Naive B cell (primary cell): ENCODE measurements at places on chromosomes 16 and 17. TPM values are rescaled to one million over a fixed set of nuclear protein-coding genes. Genes with fewer than 3 reads are reported as not detected.
A peak's percentile ranks its signal among the peaks of the same experiment; 100 is the strongest.

The HIC1 gene
- polyA plus RNA-seq: not detected

The WSCD1 gene
- polyA plus RNA-seq: not detected

The NOXO1 gene
- polyA plus RNA-seq: not detected

The CHP2 gene
- polyA plus RNA-seq: not detected

DNA sequence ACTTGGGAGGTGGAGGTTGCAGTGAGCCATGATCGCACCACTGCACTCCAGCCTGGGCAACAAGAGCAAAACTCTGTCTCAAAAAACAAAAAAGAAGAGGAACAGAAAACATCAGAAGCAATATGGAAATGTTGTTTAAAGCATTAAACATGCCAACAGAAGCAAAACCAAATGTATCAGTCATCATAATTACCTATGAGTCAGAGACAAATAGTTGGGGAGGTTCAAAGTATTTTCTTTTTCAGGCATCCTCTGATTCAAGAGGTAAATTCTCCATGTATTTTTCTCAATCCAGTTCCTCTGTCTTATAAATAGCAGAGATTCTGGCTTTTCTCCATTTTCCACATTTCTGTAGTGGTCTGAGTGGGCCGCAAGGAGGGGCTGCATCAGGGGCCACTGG, 2.1 kb upstream of the TM4SF5 start:
- H3K4me3 ChIP-seq: no peak overlapping the region
- no peak for DNase-seq
- no peak overlapping the region for H3K27ac ChIP-seq
- H3K36me3 ChIP-seq: no peaks in the 10 kb centered on the region

DNA sequence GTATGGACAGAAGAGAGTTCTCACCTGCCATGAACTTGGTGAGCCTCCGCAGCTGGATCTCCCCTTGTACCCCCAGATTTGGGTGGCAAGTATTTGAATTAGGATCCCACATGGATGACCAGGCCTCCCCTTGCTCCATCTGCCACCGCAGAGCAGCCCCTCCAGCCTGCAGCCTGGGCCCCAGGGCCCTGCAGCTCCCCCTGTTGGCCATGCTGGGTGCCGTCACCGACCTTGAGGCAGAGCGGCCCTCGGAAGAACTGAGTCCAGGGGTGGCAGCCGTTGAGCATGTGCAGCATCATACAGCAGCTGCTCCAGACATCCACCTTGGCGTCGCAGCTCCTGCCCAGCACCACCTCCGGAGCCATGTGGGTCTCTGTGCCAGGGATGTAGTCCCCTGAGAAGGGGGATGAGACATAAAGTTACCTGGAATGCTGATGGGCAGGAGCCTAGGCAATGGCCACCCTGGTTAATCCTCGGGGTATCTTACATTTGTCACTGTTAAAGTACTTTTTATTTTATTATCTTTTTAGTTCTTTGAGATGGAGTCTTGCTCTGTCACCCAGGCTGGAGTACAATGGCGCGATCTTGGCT, 9.0 kb upstream of the SPATA32 start:
- no peaks in the 10 kb centered on the region for H3K27me3 ChIP-seq
- H3K4me1 ChIP-seq: no peaks in the 10 kb centered on the region
- DNase-seq: peak; percentile 28

The TEKT5 gene
- not detected for polyA plus RNA-seq

DNA sequence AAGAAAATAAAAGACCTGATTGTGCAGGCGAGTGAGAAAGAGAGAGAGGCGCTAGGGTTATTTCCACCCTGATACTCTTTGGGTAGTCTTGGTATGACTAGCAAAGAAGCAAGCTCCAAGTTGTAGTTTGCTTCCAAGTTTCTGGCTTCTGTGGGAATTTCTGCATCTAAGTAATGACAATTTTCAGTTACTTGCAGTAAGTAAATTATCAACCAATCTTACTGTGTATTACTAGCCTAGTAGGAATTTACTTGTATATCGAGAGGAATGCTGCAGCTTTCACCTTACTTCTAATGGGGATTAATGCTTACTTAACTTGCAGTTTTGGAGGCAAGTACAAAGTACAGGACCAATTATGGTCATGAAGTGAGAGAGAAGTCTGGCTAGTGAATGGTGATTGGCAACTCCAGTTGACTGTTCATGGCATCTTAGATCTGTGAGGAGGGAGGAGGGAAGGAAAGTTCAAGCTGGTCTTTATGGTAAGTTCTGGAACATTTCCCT, 31.9 kb downstream of the TENT4B start:
- no peak overlapping the region for H3K27ac ChIP-seq
- H3K36me3 ChIP-seq: no peaks in the 10 kb centered on the region
- no peaks in the 10 kb centered on the region for H3K27me3 ChIP-seq
- peaks cover 29% of the 10 kb centered on the region for H3K4me1 ChIP-seq
- no peak for DNase-seq
- no peak overlapping the region for H3K4me3 ChIP-seq

DNA sequence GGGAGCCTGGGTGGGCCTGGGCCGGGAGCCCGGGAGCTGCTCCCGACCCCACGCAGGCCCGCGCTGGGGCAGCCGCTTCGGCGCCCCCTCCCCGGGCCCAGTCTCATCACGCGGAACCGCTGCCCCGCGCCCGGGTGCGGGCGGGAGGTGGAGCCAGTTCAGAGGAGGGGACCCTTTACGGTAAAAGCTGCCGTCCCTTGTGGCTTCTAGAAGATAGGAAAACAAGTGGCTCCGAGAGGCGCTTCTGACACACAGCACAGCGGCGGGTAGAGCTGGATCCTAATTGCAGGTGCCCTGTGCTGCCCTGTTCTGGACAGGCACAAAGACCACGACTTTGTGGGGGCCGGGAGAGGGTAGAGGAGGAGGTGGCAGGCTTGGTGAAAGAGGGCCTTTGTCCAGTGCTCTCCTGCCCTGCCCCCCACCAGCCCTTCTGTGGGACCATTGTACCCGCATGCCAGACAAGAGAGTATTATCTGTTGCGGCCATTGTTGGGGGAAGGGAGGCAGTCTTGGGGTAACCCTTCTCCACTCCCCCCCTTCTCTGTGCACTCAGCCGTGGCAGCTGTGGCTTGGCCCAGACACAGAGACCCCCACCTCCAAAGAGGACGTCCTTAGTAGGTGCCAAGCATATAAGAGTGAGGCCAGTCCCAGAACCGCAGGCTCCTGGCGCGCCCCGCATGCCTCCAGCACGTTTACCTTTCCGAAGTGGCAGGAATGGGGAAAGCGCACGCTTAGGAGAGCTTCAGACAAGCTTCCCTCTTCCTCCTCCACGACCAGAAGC, 736 bp downstream of the CNP start:
- H3K27me3 ChIP-seq: no peaks in the 10 kb centered on the region
- H3K36me3 ChIP-seq: no peaks in the 10 kb centered on the region
- peaks cover 57% of the 10 kb centered on the region for H3K4me1 ChIP-seq
- DNase-seq: no peak

GRCh38 chr17:56593086-56593645, 333 bp upstream of the NOG start:
- peak overlapping the region; percentile 85 for H3K4me3 ChIP-seq
- no peak for DNase-seq
- peaks cover 63% of the 10 kb centered on the region for H3K27me3 ChIP-seq
- H3K36me3 ChIP-seq: no peaks in the 10 kb centered on the region
- no peak overlapping the region for H3K27ac ChIP-seq
- peaks cover 36% of the 10 kb centered on the region for H3K4me1 ChIP-seq

DNA sequence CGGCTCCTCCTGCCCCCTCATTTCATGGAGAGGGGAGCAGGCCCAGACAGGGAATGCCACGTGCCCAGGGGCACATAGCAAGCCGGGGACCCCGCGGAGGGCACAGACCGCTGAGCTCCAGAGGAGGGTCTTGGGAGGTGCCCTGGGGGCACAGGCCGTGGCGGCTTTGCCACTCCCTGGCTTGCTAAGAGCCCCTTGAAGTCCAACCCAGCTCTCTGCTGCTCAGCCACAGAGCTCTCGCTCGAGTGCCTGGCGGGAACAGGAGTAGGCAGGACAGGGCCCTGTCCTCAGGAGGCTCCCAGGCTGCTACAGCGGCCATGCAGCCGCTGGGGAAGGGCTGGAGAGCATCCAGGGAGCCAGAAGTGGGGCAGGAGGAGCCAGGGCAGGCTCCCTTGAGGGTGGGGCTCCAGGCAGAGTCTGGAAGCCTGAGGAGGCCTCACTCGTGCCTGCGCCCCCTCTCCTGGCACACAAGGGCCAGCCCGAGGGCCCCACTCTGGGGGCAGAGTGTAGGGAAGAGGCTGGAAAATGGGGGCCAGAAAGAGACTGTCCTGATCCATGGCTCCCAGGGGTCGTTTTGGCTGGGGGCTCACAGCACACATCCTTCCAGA, 4.4 kb upstream of the RAB26 start:
- H3K36me3 ChIP-seq: no peaks in the 10 kb centered on the region
- no peaks in the 10 kb centered on the region for H3K27me3 ChIP-seq
- peaks cover 8% of the 10 kb centered on the region for H3K4me1 ChIP-seq

DNA sequence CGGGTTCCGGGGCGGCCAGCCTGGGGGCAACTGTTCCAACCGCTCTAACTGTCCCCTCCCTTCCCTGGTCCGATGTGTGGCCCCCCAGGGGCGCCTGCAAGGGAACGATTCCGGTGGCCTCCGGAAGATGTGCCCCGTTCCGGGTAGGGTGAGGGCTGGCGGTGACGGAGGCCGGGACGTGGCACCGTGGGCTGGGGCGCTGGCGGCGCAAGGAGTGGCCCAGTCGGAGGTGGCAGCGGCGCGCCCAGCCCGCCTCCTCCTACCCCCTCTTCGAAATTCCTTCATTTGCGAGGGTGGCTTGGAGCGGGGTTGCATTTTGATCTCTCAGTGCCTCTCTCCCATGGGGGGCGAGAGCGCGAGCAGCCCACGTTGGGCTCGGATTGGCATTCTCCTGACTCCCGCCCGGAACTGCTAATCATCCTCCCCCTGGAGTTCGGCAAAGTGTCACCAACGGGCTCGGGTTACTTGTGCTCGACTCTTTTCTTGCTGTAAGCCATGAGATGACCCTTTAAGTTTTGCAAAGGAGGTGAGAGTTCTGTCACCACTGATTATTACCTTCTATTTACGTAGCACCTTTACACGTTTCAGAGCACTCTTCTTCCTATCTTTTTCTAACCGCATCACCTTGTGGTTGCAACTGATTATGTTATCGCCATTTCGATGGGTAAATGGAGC, 622 bp downstream of the NDEL1 start:
- peak overlapping the region; percentile 99 for H3K27ac ChIP-seq
- no peaks in the 10 kb centered on the region for H3K27me3 ChIP-seq
- no peaks in the 10 kb centered on the region for H3K36me3 ChIP-seq
- H3K4me3 ChIP-seq: peak overlapping the region; percentile 92
- no peak for DNase-seq
- H3K4me1 ChIP-seq: peaks cover 22% of the 10 kb centered on the region

DNA sequence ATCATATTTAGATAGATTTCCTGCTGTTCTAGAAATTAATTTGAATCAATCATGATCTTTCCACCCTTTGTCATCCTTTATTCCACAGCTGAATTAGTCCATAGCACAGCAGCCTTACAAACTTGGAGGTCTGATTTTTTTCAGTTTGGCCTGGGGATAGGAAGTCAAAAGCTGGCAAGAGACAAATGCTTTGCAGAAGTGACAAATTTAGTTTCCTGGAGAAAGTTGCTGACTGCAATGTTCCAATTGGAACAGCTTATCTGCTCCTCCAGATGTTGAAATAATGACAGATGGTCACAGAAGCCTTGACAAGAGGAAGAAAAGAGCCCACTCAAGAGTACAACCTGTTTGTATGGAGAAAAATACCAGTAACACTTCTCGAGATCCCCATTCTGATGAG, 1276.1 kb upstream of the CDH8 start:
- no peaks in the 10 kb centered on the region for H3K27me3 ChIP-seq
- no peaks in the 10 kb centered on the region for H3K36me3 ChIP-seq
- no peak overlapping the region for H3K27ac ChIP-seq
- H3K4me3 ChIP-seq: no peak overlapping the region
- DNase-seq: no peak
- no peaks in the 10 kb centered on the region for H3K4me1 ChIP-seq

DNA sequence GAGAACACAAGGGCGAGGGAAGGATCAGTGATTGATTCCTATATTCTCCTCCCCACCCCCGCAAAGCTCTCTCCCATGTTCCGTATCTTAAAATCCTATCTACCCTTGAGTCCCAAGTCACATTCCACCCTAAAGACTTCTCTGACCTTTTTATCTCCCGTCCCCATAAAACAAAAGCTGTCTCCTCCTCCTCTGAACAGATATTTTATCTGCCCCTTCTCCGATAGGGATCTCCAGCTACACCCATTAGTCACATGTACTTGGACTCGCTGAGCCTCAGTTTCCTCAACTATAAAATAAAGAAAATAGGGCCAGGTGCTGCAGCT, 12.8 kb downstream of the GGA2 start:
- peaks cover 75% of the 10 kb centered on the region for H3K4me1 ChIP-seq
- H3K36me3 ChIP-seq: no peaks in the 10 kb centered on the region
- H3K4me3 ChIP-seq: peak overlapping the region; percentile 86
- no peak for DNase-seq

- H3K4me3 ChIP-seq: no peak overlapping the region
- H3K36me3 ChIP-seq: peaks cover 21% of the 10 kb centered on the region
- no peak overlapping the region for H3K27ac ChIP-seq
- peaks cover 18% of the 10 kb centered on the region for H3K4me1 ChIP-seq
Measured at GRCh38 chr16:75333721-75334163, 82.3 kb upstream of the BCAR1 start.

DNA sequence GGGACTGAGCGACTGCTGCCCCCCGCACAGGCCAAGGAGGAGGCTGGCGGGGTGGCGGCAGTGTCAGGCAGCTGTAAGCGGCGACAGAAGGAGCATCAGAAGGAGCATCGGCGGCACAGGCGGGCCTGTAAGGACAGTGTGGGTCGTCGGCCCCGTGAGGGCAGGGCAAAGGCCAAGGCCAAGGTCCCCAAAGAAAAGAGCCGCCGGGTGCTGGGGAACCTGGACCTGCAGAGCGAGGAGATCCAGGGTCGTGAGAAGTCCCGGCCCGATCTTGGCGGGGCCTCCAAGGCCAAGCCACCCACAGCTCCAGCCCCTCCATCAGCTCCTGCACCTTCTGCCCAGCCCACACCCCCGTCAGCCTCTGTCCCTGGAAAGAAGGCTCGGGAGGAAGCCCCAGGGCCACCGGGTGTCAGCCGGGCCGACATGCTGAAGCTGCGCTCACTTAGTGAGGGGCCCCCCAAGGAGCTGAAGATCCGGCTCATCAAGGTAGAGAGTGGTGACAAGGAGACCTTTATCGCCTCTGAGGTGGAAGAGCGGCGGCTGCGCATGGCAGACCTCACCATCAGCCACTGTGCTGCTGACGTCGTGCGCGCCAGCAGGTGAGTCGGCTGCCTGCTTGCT, 5.6 kb upstream of the TMEM88 start:
- DNase-seq: no peak
- no peaks in the 10 kb centered on the region for H3K27me3 ChIP-seq
- peaks cover 32% of the 10 kb centered on the region for H3K4me1 ChIP-seq
- H3K27ac ChIP-seq: peak overlapping the region; percentile 88

GRCh38 chr16:69340095-69340644, 598 bp downstream of the NIP7 start:
- peaks cover 22% of the 10 kb centered on the region for H3K4me1 ChIP-seq
- H3K36me3 ChIP-seq: peaks cover 10% of the 10 kb centered on the region
- DNase-seq: no peak
